ENCODE measurements at places on chromosomes 2 and 18. TPM values are rescaled to one million over a fixed set of nuclear protein-coding genes. Genes with fewer than 3 reads are reported as not detected.

The C2orf80 gene
- not detected for total RNA-seq

The SLC9A4 gene
- not detected for total RNA-seq

The RUFY4 gene
- total RNA-seq = not detected

The HOXD9 gene
- total RNA-seq = 1.7 TPM

The ESPNL gene
- 0.13 TPM for total RNA-seq

The SUCLG1 gene
- 92.5 TPM for total RNA-seq

The LINC00305 gene
- not detected for total RNA-seq

The FOXD4L1 gene
- total RNA-seq = 0.58 TPM

The WIPF1 gene
- total RNA-seq = 22.0 TPM

The CYRIA gene
- 0.06 TPM for total RNA-seq

The KRTCAP3 gene
- total RNA-seq = 1.1 TPM

The AQP4 gene
- total RNA-seq = not detected

The COL4A4 gene
- total RNA-seq = 1.0 TPM

The ANKRD30BL gene
- total RNA-seq = not detected

The LPIN1 gene
- 11.0 TPM for total RNA-seq

The METTL8 gene
- total RNA-seq = 26.7 TPM
